Gastroesophageal sphincter (tissue), 4 donors: ENCODE measurements at places on chromosomes 2 and 18. TPM values are rescaled to one million over a fixed set of nuclear protein-coding genes. Genes with fewer than 3 reads are reported as not detected.

The SERPINB3 gene
- total RNA-seq = 3.7 TPM

DNA sequence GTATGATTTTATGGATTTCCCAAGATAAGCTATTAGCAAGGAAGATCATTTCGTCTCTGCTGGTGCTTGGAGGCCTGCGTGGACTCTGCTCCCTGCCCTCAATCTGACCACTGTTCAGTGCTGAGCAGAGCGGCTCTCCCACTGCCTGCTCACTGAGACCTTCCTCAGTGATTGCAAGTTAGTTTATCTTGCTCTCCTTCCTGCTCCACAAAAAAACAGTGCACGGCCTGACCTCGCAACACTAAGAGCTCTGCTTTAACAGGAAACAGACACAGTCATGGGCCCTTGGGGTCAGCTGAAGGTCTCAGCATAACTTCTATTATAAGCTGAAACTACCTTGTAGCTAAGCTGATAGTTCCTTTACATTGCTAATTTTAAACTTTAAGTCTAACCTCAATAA, 53.1 kb downstream of the PRELID3A start:
- H3K4me3 ChIP-seq = no peak overlapping the region
- H3K27me3 ChIP-seq = no peaks in the 10 kb centered on the region
- no peak for ATAC-seq
- no peak overlapping the region for H3K27ac ChIP-seq

The ACADL gene
- total RNA-seq = 3.9 TPM

GRCh38 chr2:201707753-201708152, 9.3 kb upstream of the MPP4 start:
- peaks cover 3% of the 10 kb centered on the region for H3K36me3 ChIP-seq
- no peaks in the 10 kb centered on the region for H3K4me1 ChIP-seq
- H3K4me3 ChIP-seq = no peak overlapping the region

The POLE4 gene
- total RNA-seq = 23.8 TPM

DNA sequence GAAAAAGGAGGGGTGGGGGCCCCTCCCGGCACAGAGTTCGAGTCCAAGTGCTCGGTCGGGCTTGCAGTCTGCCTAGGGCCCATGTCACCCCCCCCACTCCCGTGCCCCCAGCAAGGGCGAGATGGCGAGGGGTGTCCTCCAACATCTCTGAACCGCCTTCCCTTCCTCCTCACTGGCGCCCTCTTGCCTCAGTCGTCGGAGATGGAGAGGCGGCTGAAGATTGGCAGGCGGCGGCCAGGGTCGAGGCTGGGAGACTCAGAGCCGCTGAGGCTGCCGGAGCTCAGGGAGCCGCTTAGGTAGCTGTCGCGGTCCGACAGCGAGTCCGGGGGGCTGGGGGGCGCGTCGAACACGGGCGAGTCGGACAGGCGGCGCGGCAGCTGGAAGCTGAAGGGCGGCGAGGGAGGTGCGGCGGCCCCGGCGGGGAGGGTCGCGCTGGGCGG, 2.3 kb downstream of the ZFP36L2 start:
- H3K27ac ChIP-seq = peak overlapping the region; percentile 99
- no peaks in the 10 kb centered on the region for H3K36me3 ChIP-seq
- H3K4me3 ChIP-seq = peak overlapping the region; percentile 73
- ATAC-seq = no peak
- H3K27me3 ChIP-seq = no peaks in the 10 kb centered on the region

DNA sequence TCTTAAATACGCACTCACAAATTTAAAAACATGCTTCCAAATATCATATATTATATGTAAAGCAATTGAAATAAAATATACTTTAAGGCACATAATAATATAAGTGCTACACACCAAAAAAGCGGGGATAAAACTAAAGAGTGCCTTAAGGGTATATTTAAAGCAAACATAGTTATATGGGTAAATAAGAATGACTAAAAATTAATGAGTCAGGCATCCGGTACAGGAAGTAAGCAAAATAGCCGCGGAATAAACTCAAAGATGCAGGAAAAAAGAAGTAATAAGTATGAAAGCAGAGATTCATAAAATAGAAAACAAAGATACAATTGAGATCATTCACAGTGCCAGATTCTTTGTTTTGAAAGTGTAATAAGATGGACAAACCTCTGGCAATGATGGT, 503.5 kb upstream of the SOX11 start:
- no peak overlapping the region for H3K27ac ChIP-seq
- H3K27me3 ChIP-seq = no peaks in the 10 kb centered on the region
- H3K4me1 ChIP-seq = no peaks in the 10 kb centered on the region

The EVX2 gene
- not detected for total RNA-seq

- peak; percentile 56 for ATAC-seq
- no peak within 1 kb of the TSS for H3K27ac ChIP-seq
- H3K4me3 ChIP-seq = peak within 1 kb of the TSS; percentile 44
- H3K4me1 ChIP-seq = peaks cover 16% of the 10 kb centered on the region
Observed at GRCh38 chr2:164620873-164621763, at the start of gene GRB14. Gene GRB14 (minus strand): TSS chr2:164621482. CDS start chr2:164621309, 173 bp downstream.
